ENCODE measurements at places on chromosomes 2 and 18.

GRCh38 chr2:163759013-163759412, 23.2 kb upstream of the FIGN start:
- DNase-seq: no peak

DNA sequence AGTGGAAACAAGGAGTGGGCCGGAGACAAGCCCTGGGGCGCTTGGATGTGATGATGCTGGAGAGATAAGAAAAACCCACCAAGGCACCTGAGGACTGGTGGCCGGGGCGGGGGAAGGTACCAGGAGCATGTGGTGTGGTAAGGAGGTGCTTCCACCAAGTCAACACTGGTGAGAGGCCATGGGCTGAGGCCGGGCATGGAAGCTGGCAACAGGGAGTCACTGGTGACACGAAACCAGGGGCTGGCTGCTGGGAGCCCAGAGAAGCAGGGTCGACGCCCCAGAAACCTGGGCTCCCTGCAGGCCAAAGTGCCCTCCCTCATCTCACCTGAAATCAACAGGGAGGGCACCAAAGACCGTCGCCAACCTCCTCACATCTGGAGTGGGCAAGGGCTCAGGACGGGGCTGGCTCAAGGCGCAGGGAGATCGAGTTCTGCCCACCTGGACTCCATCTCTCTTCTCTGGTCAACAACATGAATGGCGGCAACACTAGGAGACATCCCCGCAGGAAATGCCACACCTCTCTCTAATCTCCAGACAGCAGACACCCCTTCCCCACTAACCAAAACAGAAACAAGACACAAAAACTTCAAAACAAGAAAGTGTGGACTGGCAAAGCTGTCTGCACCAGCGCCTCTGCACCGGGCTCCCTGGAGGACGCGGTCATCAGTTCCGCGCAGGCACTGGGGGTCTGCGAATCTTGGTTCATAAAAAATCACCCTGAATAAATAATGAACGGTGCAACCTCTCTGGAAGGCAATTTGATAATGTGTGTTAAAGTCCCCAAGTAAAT, 185.5 kb downstream of the HDAC4 start:
- DNase-seq: no peak

- no peak for DNase-seq
These were observed 478.5 kb upstream of the ID2 start for GRCh38 chr2:8203364-8203763.

DNA sequence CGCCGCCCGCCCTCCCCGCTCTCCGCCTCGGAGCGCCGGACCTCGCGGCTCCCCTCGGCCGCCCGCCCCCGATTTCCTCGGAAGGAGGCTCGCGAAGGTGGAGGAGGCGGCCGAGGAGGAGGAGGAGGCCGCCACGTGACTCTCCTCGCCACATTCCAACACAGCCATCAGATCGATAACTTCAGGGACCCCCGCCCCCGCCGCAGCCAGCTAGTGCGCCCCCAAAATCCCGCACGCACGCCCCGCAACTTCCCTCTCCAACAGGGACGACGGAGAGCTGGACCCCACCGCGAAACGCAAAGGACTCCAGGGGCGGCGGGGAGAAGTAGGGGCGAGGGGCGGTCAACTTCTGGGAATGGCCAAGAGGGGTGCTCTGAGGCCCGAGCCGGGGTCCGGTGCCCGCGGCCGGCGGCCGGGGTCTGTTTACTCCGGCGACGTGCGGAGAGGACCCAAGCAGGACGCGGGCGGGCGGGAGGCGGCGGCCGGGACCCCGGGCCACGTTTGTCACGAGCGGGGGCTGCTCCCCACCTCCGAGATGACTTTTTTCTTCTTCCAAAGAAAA, 2.0 kb downstream of the ZNF521 start:
- no peak for DNase-seq

DNA sequence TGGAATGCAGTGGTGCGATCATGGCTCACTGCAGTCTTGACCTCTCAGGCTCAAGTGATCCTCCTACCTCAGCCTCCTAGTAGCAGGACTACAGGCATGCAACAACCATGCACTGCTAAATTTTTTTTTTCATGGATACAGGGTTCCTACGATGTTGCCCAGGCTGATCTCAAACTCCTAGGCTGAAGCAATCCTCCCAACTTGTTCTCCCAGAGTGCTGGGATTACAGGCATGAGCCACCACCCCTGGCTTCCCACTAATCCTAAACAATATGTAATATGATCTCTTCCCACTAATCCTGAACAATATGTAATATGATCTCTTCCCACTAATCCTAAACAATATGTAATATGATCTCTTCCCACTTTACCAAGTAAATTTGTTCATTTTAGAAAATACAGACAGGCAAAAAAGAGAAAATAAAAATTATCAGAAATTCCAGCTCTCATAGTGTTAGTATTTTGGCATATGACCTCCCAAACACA, 33.7 kb upstream of the C18orf32 start:
- no peak for DNase-seq

GRCh38 chr18:22084547-22084946, 84.8 kb upstream of the GATA6 start:
- DNase-seq: no peak

GRCh38 chr2:139424101-139424500, 643.9 kb upstream of the NXPH2 start:
- no peak for DNase-seq

DNA sequence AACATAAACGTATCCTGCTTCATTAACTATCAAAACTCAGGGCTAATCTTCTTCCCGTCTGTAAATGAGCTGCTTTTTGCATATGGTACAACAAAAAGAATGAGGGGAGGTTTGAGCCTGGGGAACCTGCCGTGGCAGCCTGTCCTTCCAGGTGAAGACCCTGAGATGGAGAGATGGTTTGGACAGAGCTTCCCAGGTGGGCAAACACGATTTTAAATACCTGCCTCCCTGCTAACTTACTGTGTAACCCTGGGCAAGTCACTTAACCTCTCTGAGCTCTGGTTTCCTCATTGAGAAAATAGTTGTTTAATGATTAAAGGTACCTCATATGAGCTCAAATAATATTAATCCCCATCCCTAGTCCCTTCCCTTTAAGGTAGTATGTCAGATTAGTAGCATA, 9.0 kb downstream of the EMX1 start:
- no peak for DNase-seq

- DNase-seq: no peak
These were observed 152.9 kb downstream of the LPIN1 start for GRCh38 chr2:11899264-11899818.

Data from CD4-positive, alpha-beta T cell treated with Interferon gamma for 1 hour (primary cell).